ENCODE measurements at places on chromosomes 1 and 21. TPM values are rescaled to one million over a fixed set of nuclear protein-coding genes. Genes with fewer than 3 reads are reported as not detected.

CASQ1 gene
- 0.30 TPM for total RNA-seq

GRCh38 chr1:25049190-25049589 is 119.1 kb upstream of the RUNX3 start:
- DNase-seq, result no peak

SNAPIN gene
- total RNA-seq, result 33.1 TPM

COL9A2 gene
- total RNA-seq, result 18.7 TPM

ADAMTS4 gene
- 0.09 TPM for total RNA-seq

All from activated T-helper 2 cell treated with anti-CD3 and anti-CD28 coated beads, Interferon-gamma antibody, Interleukin-2, Interleukin-4, amounts not matched to agents 10 μg/mL and 5 μg/mL and 100 μg/mL, durations not matched to agents 14 hours and 24 hours and 36 hours (primary cell).